ENCODE measurements at places on chromosomes 12 and 14.

DNA sequence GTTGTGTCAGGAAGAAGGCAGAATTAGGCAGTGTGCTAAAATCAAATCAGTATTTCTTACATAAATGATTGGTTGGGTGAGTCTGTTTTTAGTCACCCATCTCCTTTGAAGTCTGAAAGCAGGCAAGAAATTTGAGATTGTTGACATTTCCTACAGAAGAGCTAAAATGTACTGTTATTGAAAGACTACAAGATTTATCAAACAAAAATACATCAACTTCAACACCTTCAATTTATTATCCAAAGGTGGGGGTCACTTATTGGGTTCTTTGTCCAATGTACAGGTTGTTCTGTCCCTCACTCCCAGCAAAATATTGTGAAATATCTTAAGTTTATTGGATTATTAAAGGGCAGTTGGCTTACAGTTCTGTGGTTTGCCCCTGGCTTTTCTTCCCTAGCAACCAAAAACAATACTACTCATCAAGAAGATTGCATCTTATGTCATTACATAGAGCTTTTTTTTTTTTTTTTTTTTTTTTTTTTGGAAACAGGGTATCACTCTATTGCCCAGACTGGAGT is 20.6 kb upstream of the PKP2 start:
- no peak for DNase-seq

DNA sequence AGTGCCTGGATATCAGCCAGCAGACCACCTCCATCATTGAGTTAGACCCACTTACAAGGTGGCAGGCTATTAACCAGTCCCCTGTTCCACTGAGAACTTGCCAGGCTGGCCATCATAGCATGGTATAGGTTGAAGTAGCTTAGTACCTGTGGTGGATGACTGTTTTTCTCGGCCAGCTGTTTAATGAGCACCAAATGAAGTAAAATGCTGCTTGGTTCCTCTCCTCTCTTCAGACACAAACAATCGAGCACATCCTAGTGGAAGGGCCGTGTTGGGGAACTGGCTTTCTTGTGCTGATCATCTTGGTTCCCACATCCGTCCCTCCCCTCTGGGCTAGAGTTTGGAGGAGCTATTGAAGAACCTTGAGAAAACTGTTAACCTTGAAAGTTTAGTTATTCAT is 486.2 kb downstream of the RAD51B start:
- no peak for DNase-seq

DNA sequence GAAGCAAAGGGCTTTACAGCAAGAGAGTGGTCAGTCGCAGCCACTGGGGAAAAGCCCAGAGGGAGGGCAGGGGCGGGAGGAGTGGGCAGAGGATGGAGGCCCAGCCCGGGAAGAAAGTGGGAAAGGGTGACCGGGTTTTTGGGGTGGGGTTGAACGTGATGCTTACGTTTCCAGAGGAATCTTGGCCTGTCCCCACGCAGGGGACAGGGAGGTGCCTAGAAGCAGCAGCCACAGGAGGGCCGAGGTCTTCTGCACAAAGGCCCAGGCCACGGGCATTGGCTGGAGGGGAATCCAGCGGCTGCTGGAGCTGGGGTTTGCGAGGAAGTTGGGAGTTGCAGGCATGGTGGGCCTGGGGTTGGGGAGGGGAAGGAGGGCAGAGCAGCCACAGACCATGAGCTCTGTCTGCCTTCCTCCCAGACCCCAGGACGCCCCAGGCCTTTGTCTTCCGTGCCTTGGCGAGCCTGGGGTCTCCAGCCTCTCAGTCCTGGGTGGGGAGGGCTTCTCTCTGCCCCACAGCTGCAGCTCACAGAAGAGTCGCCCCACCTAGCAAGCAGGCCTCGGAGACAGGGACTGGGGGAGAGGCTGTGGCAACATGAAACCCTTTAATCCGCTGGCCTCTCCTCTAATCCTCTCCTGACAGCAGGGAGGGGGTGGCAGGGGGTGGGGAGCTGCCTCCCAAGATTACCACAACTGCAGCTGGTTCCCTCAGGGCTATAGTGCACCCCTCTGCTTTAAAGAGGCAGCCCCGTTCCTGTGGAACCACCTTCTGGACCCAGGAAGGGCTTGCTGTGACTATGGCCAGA is at the start of gene CACNA2D4:
Gene CACNA2D4 (minus strand): TSS at position 572 of the 803 bp plus-strand sequence. CDS start 179 bp downstream, at position 393.
- DNase-seq, result no peak

- DNase-seq, result no peak
These were observed 496 bp upstream of the ISCU start for GRCh38 chr12:108561852-108562347.

GRCh38 chr12:71548893-71549292 is 109.3 kb downstream of the LGR5 start:
- DNase-seq, result no peak

DNA sequence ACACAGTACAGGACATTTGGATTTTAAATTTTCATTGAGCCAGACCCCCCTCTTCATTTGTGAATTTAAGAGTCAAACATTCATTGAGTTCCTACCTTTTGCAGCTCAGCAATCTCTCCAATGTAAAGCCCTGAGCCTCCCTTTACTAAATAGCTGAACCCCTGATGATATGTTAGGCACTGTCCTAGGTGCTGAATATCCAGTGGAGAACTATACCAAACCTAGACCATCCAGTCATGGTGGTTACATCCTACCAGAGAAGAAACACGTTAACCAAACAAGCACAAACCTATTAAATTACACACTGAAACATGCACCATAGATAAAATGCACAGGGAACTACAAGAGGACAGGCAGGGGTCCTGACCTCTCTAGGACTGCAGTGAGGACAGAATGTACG is 1585.3 kb upstream of the TMEM132C start:
- DNase-seq, result no peak

- DNase-seq, result no peak
These were observed 202 bp downstream of the YAF2 start for GRCh38 chr12:42237853-42238239.

GRCh38 chr12:115341442-115341841 is 657.5 kb upstream of the TBX3 start:
- DNase-seq, result no peak

GRCh38 chr12:19489168-19489567 is 49.9 kb downstream of the AEBP2 start:
- DNase-seq, result no peak

- no peak for DNase-seq
These were observed 44.0 kb downstream of the BCAT1 start for GRCh38 chr12:24904871-24905270.

- DNase-seq, result no peak
These were observed 30.9 kb downstream of the GPHB5 start for GRCh38 chr14:63287666-63288483.

GRCh38 chr12:76866726-76867125 is 12.1 kb downstream of the CSRP2 start:
- no peak for DNase-seq

GRCh38 chr12:2057795-2058408 is 5.1 kb downstream of the CACNA1C start:
- DNase-seq, result no peak

DNA sequence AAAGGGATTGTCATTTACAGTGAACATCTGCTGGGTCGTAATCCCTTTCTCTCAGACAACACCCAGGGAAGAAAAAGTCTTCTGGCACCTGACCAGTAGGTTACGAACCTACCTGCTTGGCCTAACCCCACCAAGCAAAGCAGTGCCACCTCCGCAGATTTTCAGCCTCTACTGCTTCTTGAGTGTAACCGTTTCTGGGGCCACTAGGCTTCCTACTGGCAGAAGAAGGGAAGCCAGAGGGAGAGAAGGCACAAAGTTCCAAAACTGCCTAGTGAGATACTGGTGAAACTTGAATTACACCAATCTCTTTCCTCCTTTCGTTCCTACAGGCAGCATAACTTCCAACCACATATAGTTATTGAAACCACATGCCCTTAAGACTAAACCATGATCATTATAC is 383.6 kb downstream of the BCAT1 start:
- no peak for DNase-seq

DNA sequence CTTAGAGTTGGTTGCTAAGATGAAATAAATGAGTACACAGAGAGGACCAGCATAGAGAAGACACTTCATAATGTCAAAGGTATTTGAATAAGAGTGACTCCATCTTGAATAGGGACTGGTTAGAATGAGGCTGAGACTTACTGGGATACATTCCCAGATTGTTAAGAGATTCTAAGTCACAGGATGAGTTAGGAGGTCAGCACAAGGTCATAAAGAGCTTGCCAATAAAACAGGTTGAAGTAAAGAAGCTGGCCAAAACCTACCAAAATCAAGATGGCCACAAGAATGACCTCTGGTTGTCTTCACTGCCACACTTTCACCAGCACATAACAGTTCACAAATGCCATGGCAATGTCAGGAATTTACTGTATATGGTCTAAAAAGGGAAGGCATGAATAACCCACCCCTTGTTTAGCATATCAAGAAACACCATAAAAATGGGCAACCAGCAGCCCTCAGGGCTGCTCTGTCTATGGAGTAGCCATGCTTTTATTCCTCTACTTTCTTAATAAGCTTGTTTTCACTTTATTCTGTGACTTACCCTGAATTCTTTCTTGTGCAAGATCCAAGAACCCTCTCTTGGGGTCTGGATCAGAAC is 8.3 kb upstream of the SERPINA1 start:
- no peak for DNase-seq

DNA sequence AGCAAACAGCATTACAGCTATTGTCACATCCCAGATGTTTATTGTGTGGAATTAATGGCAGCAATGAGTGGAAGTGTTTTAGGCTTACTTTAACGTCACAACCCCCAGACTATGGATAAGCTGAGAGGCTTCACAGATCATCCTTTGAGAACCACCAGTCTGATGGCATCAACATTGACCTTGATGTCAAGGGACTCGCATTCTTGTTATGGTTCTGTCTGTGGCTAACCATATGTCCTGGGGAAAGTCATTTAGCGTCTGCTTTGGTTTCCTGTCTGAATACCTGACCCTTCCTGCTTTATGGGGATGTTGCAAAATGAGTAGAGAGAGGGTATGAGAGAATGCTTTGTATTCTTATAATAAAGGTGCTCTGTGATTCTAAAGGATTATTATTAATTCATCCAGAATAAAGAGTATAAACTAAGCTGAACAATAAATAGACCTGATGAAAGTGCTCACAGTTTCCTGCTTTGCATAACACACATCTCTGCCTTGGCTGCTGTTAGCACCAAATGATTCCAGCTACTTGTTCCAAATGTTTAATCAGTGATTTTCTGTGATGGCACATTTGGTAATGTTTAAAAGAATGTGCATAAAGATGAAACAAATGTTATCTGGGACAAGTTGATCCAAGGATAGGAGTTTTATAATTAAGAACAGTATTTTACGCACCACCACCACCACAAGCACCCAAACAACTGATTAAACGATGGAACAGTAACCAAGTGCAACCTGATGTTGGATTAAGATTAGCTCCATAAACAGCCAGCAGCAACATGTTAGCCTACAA is 116.9 kb upstream of the LRIG3 start:
- no peak for DNase-seq

DNA sequence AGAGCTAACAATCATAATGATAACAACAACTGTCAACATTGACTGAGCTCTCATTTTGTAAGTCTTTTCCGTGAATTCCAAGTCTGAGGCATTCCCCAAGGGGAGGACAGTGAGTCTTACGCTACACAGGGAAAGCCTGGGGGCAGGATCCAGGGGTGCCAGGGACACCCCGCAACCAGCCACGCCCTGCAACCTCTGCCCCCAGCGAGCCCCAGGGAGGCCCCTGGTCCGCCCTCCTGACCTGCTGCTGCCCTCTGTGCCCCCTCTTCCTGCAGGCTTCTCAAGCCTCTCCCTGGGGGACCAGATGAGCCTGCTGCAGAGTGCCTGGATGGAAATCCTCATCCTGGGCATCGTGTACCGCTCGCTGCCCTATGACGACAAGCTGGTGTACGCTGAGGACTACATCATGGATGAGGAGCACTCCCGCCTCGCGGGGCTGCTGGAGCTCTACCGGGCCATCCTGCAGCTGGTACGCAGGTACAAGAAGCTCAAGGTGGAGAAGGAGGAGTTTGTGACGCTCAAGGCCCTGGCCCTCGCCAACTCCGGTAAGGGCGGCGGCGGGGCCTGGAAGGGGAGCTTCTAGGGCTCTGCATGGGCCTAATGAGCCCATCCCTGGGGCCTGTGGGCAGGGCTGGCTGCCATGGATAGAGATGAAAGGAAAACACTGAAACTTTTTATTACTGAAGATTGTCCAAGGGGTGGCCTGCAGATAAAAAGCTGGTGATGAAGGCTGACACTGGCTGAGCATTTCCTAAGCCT is 115.4 kb downstream of the ESRRB start:
- DNase-seq, result no peak

GRCh38 chr12:104275689-104276088 is 27.9 kb upstream of the EID3 start:
- no peak for DNase-seq

- no peak for DNase-seq
These were observed 676 bp downstream of the MRPL42 start for GRCh38 chr12:93468008-93468371.

- no peak for DNase-seq
These were observed 98.1 kb upstream of the MAX start for GRCh38 chr14:65200454-65200853.

GRCh38 chr14:88196116-88196890 is 126.8 kb downstream of the KCNK10 start:
- DNase-seq, result no peak

GRCh38 chr14:95184413-95184790 is 27.1 kb upstream of the DICER1 start:
- no peak for DNase-seq

DNA sequence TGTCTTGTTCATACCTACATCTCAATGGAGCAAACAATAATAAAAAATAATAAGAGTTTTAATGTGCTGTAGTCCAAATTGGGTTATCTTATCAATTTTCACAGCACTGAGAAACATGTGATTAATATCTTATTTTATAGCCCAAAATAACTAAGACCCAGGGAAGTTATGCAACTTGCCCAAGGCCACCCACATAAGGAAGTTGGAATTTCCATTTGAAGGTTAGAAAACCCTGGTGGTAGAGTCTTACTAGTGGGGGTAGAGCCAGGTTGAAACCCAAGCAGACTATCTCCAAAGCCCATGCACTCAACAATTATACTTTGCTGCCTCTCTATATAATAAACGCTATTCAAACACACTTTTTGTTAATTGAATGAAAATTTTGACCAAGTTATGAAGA is 270.0 kb upstream of the CAND1 start:
- DNase-seq, result no peak

DNA sequence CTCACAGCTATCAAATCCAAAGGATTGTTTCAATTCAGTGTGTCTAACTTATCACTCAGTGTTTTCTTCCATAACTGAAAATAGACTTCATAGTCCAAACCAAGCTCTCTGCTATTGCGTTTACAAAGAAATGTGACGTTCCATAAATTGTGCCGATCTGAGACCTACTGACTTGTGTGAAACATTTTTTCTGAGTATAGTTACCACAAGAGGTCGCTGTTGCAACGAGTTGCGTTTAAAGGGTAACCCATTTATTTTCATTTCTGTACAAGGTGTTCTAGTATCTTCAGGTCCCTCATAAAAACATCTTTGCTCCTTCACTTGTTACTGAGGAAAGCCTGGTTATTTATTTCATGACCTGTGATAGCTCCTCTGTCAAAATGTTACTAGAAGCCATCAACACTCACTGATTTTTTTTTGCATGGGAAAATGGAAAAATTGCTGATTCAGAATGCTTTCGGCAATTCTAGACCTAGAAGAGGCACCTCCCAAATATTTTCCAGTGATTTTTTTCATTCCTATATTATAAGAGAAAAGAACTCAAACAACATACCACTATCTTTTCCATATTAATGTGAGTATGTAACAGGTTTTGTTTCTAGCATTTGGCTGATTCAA is 60.9 kb upstream of the OR4E1 start:
- no peak for DNase-seq
